ENCODE measurements at places on chromosomes 13 and 19. TPM values are rescaled to one million over a fixed set of nuclear protein-coding genes. Genes with fewer than 3 reads are reported as not detected.

The ZNF540 gene
- 0.34 TPM for total RNA-seq

The LAIR2 gene
- total RNA-seq: not detected

The KLHL1 gene
- not detected for total RNA-seq

The FGF21 gene
- total RNA-seq: not detected

The F10 gene
- total RNA-seq: under 0.01 TPM

The CSNK1A1L gene
- total RNA-seq: not detected

The PALM3 gene
- total RNA-seq: not detected

The CGB3 gene
- total RNA-seq: not detected

The PEPD gene
- total RNA-seq: 80.2 TPM

The CBY2 gene
- total RNA-seq: under 0.01 TPM

The KCNN4 gene
- 0.11 TPM for total RNA-seq

The TSSK6 gene
- 0.87 TPM for total RNA-seq

The FOXA3 gene
- total RNA-seq: 0.09 TPM

The C1QTNF9B gene
- not detected for total RNA-seq

The ADAMTS10 gene
- total RNA-seq: 11.1 TPM

The MPHOSPH8 gene
- total RNA-seq: 15.6 TPM

The FLT3 gene
- total RNA-seq: under 0.01 TPM

The CHST8 gene
- total RNA-seq: under 0.01 TPM

The B3GNT8 gene
- total RNA-seq: 2.7 TPM

The COL4A2 gene
- total RNA-seq: 1,403 TPM

The MUC16 gene
- total RNA-seq: not detected

The ADAT3 gene
- total RNA-seq: 1.9 TPM

The EEF1AKMT1 gene
- 5.9 TPM for total RNA-seq

The AXL gene
- 5.2 TPM for total RNA-seq

The GPX4 gene
- 438 TPM for total RNA-seq

The PAF1 gene
- 24.8 TPM for total RNA-seq

The GFY gene
- total RNA-seq: not detected

The NEK5 gene
- 0.34 TPM for total RNA-seq

The ZNF266 gene
- total RNA-seq: 13.8 TPM

The ENOX1 gene
- total RNA-seq: 0.22 TPM

The TPTE2 gene
- not detected for total RNA-seq

The LGALS14 gene
- total RNA-seq: not detected

The ZNF844 gene
- total RNA-seq: 1.5 TPM

The LINGO3 gene
- total RNA-seq: not detected

The RNF225 gene
- total RNA-seq: not detected

The MEF2B gene
- not detected for total RNA-seq

The PCDH17 gene
- total RNA-seq: 4.0 TPM

The ZNF616 gene
- 10.7 TPM for total RNA-seq

Measured in dermis lymphatic vessel endothelial cell (primary cell).